ENCODE measurements at places on chromosomes 2 and 18. TPM values are rescaled to one million over a fixed set of nuclear protein-coding genes. Genes with fewer than 3 reads are reported as not detected.

DNA sequence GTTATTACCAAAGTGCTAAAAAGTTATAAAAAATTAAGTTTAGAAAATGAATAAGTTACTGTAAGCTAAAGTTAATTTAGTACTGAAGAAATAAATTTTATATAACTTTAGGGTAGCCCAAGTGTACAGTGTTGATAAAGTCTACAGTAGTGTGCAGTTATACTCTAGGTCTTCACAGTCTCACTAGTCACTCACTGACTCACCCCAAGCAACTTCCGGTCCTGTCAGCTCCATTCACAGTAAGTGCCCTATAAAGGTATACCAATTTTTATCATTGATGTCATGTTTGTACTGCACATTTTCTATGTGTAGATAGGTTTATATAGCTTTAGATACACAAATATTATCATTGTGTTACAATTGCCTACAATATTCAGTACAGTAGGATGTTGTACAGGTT is 518.3 kb upstream of the PIK3C3 start:
- H3K27me3 ChIP-seq = no peaks in the 10 kb centered on the region
- no peaks in the 10 kb centered on the region for H3K4me1 ChIP-seq
- no peak overlapping the region for H3K4me3 ChIP-seq
- no peak for DNase-seq
- H3K36me3 ChIP-seq = no peaks in the 10 kb centered on the region
- no peak overlapping the region for H3K27ac ChIP-seq

- no peaks in the 10 kb centered on the region for H3K27me3 ChIP-seq
- no peaks in the 10 kb centered on the region for H3K4me1 ChIP-seq
- H3K36me3 ChIP-seq = no peaks in the 10 kb centered on the region
- no peak overlapping the region for H3K4me3 ChIP-seq
- no peak for DNase-seq
Observed at GRCh38 chr2:171855401-171855800, 38.6 kb downstream of the SLC25A12 start.

DNA sequence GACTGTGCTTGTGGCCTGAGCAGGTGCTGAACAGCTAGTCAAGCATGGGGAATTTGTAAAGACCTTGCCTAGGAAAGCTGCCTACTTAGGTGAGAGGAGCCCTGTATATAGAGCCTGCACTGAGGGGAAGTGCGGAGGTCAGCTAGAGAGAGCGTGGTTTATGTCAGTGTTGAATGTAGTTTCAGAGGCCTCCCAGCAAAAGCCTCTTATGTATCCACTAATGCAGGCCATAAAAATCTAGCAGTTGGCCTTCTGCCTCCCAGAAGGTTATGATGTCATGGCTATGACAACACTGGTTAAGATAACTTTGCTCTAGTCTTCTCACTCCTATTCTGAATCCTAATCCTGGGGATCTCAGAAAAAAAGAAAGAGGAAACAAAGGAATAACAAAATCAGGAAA is 88.9 kb downstream of the ASXL3 start:
- H3K27ac ChIP-seq = no peak overlapping the region
- H3K27me3 ChIP-seq = no peaks in the 10 kb centered on the region
- H3K4me3 ChIP-seq = no peak overlapping the region

DNA sequence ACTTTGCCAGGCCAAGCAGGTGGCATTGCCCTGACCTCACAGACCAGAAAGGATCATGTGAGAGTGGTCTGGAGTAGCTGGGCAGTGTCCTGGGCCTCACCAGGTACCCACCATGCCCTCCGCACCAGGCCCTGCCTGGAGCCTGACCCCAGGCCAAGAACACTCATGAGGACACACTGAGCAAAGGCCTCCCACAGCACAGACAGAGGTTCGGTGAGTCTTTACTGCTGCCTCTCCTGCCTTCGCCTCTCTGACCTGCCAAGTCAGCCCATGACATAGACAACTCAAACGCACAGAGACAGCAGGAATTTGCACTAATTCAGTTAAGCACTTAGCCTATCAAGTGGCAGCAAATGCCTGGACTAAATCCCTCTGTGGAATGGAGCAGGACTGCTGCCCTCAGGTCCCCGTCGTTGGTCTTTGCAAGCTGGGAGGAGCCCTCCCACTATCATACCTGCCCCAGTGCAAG is 62.5 kb downstream of the RHOB start:
- no peaks in the 10 kb centered on the region for H3K27me3 ChIP-seq
- H3K36me3 ChIP-seq = no peaks in the 10 kb centered on the region
- H3K4me1 ChIP-seq = peaks cover 5% of the 10 kb centered on the region
- H3K4me3 ChIP-seq = no peak overlapping the region

DNA sequence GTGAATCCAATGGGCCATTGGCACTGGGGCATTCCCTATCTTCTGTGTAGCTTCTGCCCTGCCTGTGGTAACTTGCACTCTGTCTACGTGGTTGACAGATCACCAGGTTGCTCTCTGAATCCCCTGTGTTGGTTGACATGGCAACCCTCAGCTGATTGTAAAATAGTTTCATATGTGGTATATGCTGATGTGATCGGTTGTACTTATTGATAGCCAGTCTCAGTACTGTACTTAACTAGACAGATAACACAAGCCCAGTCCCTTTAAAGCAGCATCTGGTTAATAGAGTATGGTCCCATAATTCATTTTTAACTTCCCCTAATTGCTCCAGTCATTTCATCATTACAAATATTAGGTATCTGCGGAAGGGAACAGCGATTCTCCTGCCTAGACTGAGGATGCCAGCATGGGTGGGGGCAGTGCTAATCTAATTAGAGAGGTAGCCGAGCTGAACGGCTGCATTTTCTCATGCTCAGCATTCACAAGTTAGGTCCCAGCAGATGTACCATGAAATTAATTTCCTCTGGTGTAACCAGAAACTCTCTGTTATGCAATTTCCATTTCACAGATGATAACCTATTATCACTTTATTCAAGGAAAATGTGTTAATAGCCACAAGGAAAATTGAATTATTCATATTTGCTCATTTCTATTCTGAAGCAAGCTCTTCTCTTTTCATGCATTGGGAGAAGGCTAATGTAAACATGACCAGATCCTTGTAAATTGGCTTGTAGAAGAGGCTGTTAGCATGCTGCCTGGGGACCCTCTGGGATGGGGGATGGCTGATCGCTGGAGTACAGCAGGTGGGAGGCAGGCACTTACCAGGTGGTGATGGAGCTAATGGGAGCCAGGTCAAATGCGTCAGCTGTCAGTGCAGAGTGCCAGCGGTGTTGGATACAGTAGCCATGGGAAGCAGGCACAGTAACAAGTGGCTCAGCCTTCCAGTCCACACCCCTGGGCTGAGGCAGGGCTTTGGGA is 608.3 kb downstream of the GALR1 start:
- no peak for DNase-seq
- no peak overlapping the region for H3K4me3 ChIP-seq
- no peaks in the 10 kb centered on the region for H3K27me3 ChIP-seq
- no peaks in the 10 kb centered on the region for H3K36me3 ChIP-seq

- no peak overlapping the region for H3K4me3 ChIP-seq
- H3K27ac ChIP-seq = no peak overlapping the region
Observed at GRCh38 chr2:233814056-233814835, 36.1 kb downstream of the MROH2A start.

GRCh38 chr18:11407940-11408339 is 201.5 kb upstream of the SLC35G4 start:
- no peak overlapping the region for H3K4me3 ChIP-seq
- H3K4me1 ChIP-seq = no peaks in the 10 kb centered on the region
- DNase-seq = no peak
- no peaks in the 10 kb centered on the region for H3K27me3 ChIP-seq

DNA sequence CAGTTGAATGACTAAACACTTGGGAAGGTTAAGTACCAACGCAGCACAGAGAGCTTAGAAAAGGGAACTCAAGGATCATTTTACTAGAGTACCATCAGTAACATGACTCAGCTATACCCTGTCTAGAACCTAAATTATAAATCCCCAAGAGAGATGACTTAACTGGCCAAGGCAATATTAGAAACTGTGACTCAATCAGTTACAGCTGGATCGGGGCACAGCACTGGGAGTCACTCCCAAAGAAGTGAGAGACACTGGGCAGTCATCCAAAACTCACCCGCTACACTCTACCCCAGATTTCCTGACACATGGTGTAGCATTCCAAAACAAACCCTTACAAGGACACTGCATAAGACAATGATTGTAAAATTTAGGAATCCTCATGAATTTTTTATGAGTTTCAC is 17.7 kb downstream of the IWS1 start:
- H3K27ac ChIP-seq = peak overlapping the region; percentile 44
- no peak overlapping the region for H3K4me3 ChIP-seq
- peaks cover 9% of the 10 kb centered on the region for H3K4me1 ChIP-seq
- H3K27me3 ChIP-seq = no peaks in the 10 kb centered on the region
- peaks cover 4% of the 10 kb centered on the region for H3K36me3 ChIP-seq

DNA sequence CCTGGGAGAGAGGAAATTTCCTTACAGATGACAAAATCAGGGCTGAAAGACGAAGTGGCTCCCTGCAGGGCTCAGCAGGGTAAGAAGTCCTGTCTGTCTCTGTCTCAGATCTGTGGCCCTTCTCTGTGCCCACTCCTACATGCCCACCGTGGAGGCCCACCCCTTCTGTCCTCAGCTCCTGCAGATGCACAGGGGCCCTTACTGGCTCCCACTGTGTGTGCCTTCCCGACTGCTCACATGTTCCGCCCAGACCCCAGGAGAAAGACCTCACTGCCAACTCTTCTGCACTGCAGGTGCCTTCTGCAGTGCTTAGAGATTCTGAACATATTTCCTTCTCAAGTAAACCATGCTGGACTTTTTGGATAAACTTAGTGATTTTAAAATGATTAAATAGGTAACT is 1.9 kb upstream of the KCNS3 start:
- H3K36me3 ChIP-seq = no peaks in the 10 kb centered on the region
- no peak overlapping the region for H3K4me3 ChIP-seq
- no peak overlapping the region for H3K27ac ChIP-seq
- DNase-seq = no peak
- H3K4me1 ChIP-seq = peaks cover 3% of the 10 kb centered on the region
- H3K27me3 ChIP-seq = peaks cover 72% of the 10 kb centered on the region

GRCh38 chr2:55949613-55950012 is 26.0 kb upstream of the EFEMP1 start:
- H3K27me3 ChIP-seq = no peaks in the 10 kb centered on the region
- no peaks in the 10 kb centered on the region for H3K36me3 ChIP-seq
- no peaks in the 10 kb centered on the region for H3K4me1 ChIP-seq
- H3K27ac ChIP-seq = no peak overlapping the region
- no peak for DNase-seq

DNA sequence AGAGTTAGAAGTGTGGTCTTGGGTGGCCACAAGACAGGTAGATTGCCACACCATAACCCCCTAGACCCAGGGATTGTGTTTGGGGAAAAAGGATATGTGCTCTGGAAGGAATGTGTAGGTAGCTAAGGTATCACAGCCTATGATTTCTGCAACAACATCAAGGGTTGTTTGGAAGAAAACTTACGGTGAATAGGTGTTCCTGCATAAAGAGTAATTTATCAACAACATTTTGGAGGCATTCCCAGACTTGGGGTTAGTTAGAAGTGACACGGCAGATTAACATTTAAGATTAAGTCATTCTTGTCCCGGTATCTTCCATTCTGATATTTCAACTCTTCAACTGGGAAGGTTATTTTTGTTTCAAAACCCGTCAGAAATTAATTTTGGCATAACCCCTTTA is 65.5 kb downstream of the SPP2 start:
- no peak overlapping the region for H3K27ac ChIP-seq
- no peaks in the 10 kb centered on the region for H3K4me1 ChIP-seq
- H3K27me3 ChIP-seq = peaks cover 3% of the 10 kb centered on the region
- no peaks in the 10 kb centered on the region for H3K36me3 ChIP-seq

GRCh38 chr2:240637901-240638345 is 12.6 kb downstream of the GPR35 start:
- DNase-seq = no peak
- H3K4me3 ChIP-seq = no peak overlapping the region
- H3K36me3 ChIP-seq = no peaks in the 10 kb centered on the region
- H3K27me3 ChIP-seq = no peaks in the 10 kb centered on the region
- H3K4me1 ChIP-seq = no peaks in the 10 kb centered on the region
- no peak overlapping the region for H3K27ac ChIP-seq

DNA sequence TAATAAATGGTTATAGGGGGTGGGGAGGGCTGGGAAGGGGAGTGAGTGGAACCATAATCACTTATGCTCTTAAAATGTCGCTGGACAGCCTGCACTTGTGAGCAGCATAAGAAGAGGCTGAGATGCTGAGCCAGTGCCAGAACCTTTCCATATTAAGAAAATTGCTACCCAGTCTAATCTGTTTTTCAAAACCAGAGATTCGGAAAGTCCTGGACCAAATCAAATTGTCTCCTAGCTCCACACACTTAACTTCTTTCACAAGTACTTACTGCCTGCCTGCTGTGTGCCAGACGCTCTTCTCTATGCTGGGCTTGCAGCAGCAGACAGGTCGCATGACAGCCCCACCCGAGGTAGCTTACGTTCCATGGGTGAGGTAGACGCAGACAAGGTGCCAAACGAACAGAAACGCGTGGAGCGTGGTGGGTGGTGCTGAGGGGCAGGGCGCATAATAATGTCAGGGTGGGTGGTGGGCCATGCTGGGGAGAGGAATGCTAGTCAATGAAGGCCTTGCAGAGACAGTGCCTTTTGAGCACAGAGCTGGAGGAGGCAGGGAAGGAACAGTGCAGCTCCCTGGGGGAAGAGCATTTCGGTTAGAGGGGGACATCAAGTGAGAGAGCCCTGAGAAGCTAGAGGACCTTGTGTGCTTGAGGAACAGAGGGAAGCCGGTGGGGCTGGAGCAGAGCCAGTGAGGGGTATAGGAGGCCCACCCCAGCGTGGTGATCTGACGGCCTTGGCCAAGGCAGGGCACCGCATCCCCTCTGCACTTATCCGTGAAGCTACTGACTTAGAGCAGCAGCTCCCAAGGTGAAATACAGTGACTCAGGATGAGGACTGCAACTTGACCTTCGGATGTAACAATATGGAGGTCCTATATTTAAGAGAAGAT is 123.5 kb upstream of the DAPL1 start:
- H3K4me1 ChIP-seq = no peaks in the 10 kb centered on the region
- H3K36me3 ChIP-seq = no peaks in the 10 kb centered on the region
- H3K4me3 ChIP-seq = no peak overlapping the region
- H3K27ac ChIP-seq = no peak overlapping the region

DNA sequence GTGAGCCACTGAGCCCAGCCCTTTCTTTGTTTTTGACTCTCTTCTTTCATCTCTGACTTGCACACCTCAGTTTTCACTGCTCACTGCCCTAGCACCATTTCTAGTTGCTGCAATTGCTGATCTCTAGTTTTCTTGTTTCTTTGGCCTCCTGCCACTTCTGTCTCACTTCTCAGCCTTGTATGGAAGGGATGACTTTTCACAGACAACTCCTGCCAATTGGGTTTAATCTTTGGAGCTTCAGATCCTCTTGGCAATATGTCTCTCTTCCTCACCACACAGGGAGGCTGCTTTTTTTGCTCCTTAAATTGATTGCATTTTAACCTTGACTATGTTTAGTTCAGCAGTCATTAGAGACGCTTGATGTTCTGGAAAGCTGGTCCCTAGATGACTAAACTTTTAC is 323.1 kb downstream of the CTNNA2 start:
- no peak overlapping the region for H3K4me3 ChIP-seq
- no peaks in the 10 kb centered on the region for H3K27me3 ChIP-seq
- H3K36me3 ChIP-seq = no peaks in the 10 kb centered on the region
- H3K4me1 ChIP-seq = no peaks in the 10 kb centered on the region
- H3K27ac ChIP-seq = no peak overlapping the region
- no peak for DNase-seq

Gene WNT6
- 22.8 TPM for polyA plus RNA-seq

Gene DRC1
- polyA plus RNA-seq = 0.06 TPM

Gene PAIP2B
- 2.6 TPM for polyA plus RNA-seq

Gene DYNAP
- 0.79 TPM for polyA plus RNA-seq
